Activated naive CD4-positive, alpha-beta T cell treated with anti-CD3 and anti-CD28 coated beads, Interleukin-2, amount 10 ng/mL, durations not matched to agents 7 days and 5 days (primary cell): ENCODE measurements at places on chromosomes 16 and 17.
A peak's percentile ranks its signal among the peaks of the same experiment; 100 is the strongest.

DNA sequence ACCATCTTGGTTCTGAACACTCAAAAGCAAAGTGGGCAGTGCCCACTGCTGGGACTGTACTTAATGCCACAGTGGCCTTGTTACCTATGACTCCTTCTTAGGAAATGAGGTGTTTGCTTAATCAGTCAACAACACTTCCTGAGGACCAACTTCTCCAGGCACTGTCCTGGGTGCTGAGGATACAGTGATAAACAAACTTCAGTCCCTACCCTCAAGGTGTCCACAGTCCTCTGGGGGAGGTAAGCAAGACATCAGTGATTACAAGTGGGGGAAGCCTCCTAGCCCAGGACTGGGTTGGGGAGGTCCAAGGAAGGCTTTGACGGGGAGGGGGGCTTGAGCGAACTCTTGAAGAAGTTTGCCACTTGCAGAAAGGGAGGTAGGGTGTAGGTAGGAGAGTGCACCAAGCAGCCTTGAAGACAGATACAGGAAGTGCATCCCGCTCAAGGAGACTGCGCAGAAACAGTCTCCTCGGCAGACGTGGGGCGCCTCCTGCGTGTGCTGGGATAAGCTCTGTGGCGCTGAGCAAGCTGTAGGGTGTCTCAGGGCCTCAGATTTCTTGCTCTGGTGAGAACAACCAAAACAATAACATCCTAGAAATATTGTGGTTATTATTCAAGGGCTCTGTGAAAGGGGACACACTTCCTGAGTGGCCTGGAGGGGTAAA is 2.6 kb upstream of the ABCC3 start:
- H3K27me3 ChIP-seq: peaks cover 99% of the 10 kb centered on the region
- no peaks in the 10 kb centered on the region for H3K36me3 ChIP-seq
- no peak overlapping the region for H3K4me3 ChIP-seq
- peaks cover 6% of the 10 kb centered on the region for H3K4me1 ChIP-seq
- DNase-seq: peak; percentile 20

- no peak overlapping the region for H3K27ac ChIP-seq
- no peak overlapping the region for H3K4me3 ChIP-seq
- no peaks in the 10 kb centered on the region for H3K27me3 ChIP-seq
- H3K36me3 ChIP-seq: peaks cover 29% of the 10 kb centered on the region
- DNase-seq: no peak
Measured at GRCh38 chr17:16448490-16448889, 33.1 kb downstream of the TRPV2 start.

GRCh38 chr16:51306886-51307595 is 156.0 kb upstream of the SALL1 start:
- DNase-seq: no peak
- no peak overlapping the region for H3K27ac ChIP-seq
- no peaks in the 10 kb centered on the region for H3K4me1 ChIP-seq

DNA sequence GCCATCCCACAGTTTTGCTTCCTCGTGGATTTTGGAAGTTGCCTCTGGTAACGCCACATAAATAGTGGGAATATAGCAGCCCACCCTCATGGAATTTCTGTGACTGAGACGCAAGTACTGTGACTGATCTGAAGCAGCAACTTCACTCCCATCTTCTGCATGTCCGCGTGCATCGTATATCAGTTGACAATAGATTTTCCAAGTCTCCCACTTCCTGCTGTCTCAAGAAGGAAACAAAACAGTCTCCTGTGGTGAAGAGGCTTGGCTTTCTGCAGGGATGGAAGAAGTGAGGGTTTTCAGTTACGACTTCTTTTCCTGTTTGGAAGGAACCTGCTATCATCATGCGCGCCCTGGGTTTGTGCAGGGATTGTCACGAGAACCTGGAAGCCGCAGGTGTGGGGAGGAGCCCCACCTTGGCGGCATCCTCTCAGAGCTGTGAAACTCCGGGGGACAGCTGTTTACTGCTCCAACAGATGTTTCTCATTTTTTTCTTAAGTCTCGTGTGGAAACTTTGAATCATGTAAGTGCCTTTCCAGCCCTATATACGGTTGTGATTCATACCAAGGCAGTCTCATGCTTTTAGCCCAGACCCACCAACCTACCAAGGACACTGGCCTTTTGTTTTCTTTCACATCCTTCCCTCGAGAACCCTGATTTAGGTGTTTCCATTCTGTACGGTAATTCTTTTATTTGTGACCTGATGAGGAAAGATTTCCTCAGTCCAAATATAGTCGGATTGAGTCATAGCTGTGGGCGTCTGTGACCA is 57.5 kb downstream of the WIPI1 start:
- no peaks in the 10 kb centered on the region for H3K27me3 ChIP-seq
- H3K36me3 ChIP-seq: peaks cover 4% of the 10 kb centered on the region
- H3K27ac ChIP-seq: peak overlapping the region; percentile 57
- H3K4me3 ChIP-seq: no peak overlapping the region

DNA sequence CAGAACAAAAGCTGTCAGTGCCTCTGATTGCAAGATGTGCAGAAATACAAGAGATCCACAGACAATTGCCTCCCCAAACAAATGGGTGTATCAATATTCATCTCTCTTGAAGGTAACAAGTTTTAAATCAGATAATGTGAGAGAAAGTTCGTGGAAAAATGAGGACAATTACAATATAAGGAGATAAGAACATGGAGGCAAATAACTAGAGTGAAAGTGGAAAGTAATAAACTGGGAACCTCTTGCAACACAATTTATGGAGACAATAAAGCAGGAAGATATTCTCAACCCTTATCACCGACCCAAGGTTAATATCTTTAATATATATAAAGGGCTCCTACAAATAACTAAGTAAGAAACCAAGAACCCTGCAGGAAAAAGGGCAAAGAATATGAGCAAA is 14.2 kb upstream of the KRT19 start:
- H3K4me1 ChIP-seq: no peaks in the 10 kb centered on the region
- no peaks in the 10 kb centered on the region for H3K36me3 ChIP-seq
- DNase-seq: no peak
- no peak overlapping the region for H3K4me3 ChIP-seq

DNA sequence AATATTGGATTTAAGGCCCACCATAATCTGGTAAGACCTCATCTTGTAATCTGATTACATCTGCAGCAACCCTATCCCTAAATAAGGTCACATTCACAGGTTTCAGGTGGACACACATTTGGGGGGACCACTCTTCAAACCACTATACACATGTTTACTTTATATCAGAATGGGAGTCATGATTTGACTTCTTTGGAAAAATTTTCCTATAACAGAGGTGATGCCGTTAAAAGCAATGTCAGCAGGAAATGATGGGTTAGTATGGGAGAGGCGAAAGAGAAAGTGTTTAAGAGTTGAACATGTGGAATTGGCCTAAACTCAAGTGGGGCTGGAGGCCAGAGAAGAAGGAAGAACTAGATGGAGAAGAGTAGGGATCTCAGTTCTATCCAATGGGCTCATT is 281.7 kb upstream of the ERCC4 start:
- H3K27ac ChIP-seq: no peak overlapping the region
- DNase-seq: no peak
- H3K4me3 ChIP-seq: no peak overlapping the region
- no peaks in the 10 kb centered on the region for H3K36me3 ChIP-seq

GRCh38 chr17:1979182-1979985 is 45.8 kb downstream of the RTN4RL1 start:
- peaks cover 26% of the 10 kb centered on the region for H3K4me1 ChIP-seq
- H3K36me3 ChIP-seq: no peaks in the 10 kb centered on the region
- H3K27me3 ChIP-seq: peaks cover 90% of the 10 kb centered on the region
- H3K4me3 ChIP-seq: no peak overlapping the region
- H3K27ac ChIP-seq: no peak overlapping the region

DNA sequence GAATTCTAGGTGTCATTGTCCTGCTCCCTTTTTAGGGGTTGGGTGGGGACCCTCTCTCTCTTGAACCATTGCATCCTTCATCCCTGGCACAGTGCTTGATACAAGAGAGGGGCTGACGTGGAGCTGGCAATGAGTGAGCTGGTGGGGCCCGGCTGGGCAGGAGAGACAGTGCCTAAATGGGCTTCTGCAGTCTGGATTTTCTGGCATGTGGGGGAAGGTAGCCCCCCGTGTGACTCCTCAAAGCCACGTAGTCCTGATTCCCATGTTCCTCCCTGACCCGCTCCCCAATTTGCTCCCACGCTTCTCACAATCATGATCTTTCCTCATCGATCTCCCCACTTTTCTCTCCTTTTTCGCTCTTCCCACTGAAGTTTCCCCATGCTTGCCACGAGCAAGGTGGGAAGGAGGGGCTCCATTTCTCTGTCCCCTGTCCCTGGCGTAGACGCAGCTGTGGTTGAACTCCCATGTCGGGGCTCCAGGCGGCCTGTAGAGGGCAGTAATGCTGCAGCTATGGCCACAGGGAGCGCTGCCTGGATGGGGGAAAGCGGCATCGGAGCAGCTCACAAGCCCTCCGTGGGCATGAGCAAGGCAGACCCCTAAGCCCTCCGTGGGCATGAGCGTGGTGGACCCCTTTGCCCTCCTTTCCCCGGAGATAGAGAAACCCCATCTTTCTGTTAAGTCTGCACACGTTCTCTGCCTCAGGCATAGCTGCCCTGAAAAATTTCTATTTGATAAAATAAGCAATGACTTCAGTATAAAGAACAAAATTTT is 47.5 kb downstream of the HAPSTR1 start:
- peaks cover 23% of the 10 kb centered on the region for H3K27me3 ChIP-seq
- peaks cover 12% of the 10 kb centered on the region for H3K4me1 ChIP-seq
- H3K36me3 ChIP-seq: no peaks in the 10 kb centered on the region
- H3K4me3 ChIP-seq: no peak overlapping the region
- no peak overlapping the region for H3K27ac ChIP-seq

DNA sequence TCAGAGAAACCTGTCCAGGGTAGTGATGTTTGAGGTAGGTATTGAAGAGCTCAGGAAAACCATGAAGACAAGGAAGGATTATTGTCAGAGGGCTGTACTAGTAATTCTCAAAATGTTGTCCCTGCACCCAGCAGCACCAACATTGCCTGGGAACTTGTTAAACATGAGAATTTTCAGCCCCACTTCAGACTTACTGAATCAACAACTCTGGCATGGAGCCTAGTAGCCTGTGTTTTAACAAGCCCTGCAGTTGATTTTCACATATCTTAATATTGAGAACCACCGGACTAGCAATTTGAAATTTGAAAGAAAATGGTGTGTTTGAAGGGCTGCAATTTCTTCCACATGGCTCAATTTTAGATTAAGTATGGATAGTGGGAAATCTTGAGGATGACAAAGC is 2.8 kb upstream of the KIF2B start:
- H3K4me1 ChIP-seq: no peaks in the 10 kb centered on the region
- no peak overlapping the region for H3K27ac ChIP-seq
- no peaks in the 10 kb centered on the region for H3K36me3 ChIP-seq
- no peak overlapping the region for H3K4me3 ChIP-seq
- H3K27me3 ChIP-seq: no peaks in the 10 kb centered on the region

DNA sequence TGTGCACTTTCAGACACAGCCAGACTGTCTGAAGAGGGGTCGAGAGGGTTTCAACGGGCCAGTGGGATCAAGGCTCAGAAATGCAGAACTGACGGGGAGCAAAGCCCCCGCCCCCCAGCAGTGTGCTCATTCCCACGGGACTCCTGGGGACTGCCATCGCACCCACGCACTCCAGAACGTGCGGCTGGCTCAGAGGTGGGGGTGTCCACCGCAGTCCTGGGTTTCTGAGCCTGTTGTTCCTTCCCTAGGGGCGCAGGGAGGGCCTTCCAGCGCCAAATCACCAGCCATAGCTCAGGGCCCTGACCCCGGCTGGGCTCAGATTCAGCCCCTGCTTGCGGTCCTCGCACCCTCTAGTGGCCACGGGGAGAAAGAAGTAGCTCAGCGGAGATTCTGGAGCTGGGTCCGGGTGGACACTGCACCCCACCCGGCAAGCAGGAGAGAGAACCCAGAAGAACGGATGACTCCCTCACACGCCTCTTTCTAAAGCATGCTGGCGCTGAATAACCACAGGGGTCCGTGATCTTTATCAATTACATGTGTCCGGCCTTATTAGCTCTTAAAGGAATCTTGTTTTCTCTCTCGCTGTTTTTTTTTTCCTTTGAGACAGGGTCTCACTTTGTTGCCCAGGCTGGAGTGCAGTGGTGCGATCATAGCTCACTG is 45.0 kb upstream of the USP7 start:
- peaks cover 3% of the 10 kb centered on the region for H3K4me1 ChIP-seq
- DNase-seq: peak; percentile 77
- no peak overlapping the region for H3K4me3 ChIP-seq
- H3K27ac ChIP-seq: no peak overlapping the region
- peaks cover 45% of the 10 kb centered on the region for H3K27me3 ChIP-seq

DNA sequence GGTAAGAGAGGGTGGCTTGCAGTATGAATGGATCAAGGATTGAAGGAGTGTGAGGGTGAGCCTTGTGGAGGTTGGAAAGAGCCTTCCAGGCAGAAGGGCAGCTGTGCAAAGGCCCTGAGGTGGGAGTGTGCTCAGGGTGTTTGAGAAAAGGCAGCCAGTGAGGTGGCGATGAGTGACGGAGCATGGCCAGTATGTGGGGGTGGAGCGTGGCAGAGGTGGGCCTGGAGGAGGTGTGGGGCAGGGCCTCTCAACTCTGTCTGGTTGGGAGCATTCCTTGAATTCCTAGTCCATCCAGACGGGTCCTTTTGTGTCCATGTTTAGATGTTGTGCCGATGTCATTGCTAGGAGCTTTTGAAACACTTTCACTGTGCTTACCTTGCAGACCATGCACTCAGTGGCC is 51.3 kb downstream of the EPN2 start:
- H3K4me3 ChIP-seq: no peak overlapping the region
- peaks cover 58% of the 10 kb centered on the region for H3K27me3 ChIP-seq
- no peaks in the 10 kb centered on the region for H3K36me3 ChIP-seq
- DNase-seq: no peak

DNA sequence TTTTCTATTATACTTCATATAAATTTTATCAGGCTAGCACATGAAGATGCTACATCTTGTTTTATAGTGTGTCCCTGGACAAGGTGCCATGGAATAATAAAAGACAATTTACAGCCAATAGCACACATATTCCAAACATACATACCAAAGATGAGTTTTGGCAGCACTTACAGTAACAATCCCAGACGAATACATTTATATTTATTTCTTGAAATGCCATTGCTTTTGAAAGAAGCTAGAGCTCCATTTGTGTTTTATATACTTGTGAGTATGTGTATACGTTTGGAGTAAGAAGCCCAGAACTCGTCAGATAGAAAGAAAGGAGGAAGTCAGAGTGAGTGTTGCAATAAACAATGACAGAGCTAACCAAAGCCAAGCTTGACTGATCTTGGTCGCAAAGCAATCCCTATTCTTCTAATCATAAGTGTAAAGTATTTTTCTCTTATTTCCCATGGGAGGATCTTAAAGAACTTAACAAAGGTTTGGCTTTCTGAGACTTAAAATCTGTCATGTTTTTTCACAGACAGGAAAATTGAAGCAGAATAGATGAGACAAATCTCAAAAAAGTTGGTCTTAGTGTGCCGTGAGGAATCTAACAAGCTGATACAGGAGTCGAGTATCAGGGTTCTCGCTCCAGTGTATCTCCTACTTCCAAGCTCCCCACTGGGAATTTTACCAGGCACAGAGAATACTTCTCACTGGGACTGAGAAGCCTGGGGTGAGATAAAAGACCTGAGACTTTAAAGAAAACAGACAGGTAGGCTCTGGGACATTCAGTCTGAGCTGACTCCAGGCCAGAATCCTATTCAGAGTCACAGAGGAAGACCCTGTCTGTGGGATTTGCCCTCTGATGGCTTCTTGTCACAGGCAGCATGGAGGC is 175.4 kb downstream of the AATF start:
- H3K4me3 ChIP-seq: no peak overlapping the region
- peaks cover 24% of the 10 kb centered on the region for H3K36me3 ChIP-seq
- H3K27me3 ChIP-seq: no peaks in the 10 kb centered on the region
- H3K4me1 ChIP-seq: no peaks in the 10 kb centered on the region
- DNase-seq: no peak
